Sigmoid colon (tissue), 7 donors: ENCODE measurements at places on chromosomes 2 and 18. TPM values are rescaled to one million over a fixed set of nuclear protein-coding genes. Genes with fewer than 3 reads are reported as not detected.
A peak's percentile ranks its signal among the peaks of the same experiment; 100 is the strongest.

The SETBP1 gene
- 1.2 TPM for polyA plus RNA-seq

The SERPINB10 gene
- not detected for polyA plus RNA-seq

DNA sequence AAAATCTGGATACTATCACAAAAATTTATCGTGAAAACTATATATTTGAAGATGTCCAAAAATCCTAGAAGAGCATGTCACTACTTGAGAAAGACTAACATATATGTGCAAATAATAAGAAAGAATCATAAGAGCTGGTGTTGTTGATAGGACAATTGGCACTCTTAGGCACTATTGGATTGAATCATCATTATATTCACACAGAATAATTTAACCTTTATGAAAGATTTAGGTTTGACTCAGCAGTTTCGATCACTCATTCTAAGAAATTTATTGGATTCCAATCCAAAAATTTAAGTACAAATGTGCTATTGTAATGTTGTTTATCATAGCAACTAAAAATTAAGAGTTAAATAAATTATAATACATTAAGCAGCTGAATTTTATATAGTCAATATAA, 503.6 kb downstream of the SPAG16 start:
- H3K36me3 ChIP-seq, result no peaks in the 10 kb centered on the region
- no peaks in the 10 kb centered on the region for H3K4me1 ChIP-seq
- H3K27me3 ChIP-seq, result no peaks in the 10 kb centered on the region
- H3K4me3 ChIP-seq, result no peak overlapping the region
- DNase-seq, result no peak

- no peaks in the 10 kb centered on the region for H3K36me3 ChIP-seq
- no peak overlapping the region for H3K4me3 ChIP-seq
- H3K27me3 ChIP-seq, result no peaks in the 10 kb centered on the region
- no peak overlapping the region for H3K27ac ChIP-seq
Measured at GRCh38 chr2:38690499-38691420, 24.8 kb downstream of the GALM start.

DNA sequence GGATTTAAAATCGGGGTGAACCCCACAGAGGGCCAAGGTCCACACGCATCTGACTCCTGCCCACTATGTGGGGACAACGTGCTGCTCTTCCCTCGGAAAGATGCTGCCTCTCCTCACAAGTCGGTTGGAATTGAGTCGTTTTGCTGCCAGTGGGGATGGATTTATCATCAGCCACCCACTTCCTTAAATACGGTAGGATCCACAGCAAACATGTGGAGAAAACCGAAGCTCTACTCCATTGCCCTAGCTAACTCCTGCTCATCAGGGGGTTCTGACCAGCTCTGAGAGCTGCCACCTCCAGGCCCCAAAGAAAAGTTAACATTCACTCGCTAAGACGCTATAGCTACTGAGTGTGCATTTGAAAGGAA, 80.9 kb downstream of the CHRNA1 start:
- H3K36me3 ChIP-seq, result no peaks in the 10 kb centered on the region
- H3K4me1 ChIP-seq, result peaks cover 40% of the 10 kb centered on the region
- H3K4me3 ChIP-seq, result peak overlapping the region; percentile 96
- no peaks in the 10 kb centered on the region for H3K27me3 ChIP-seq
- H3K27ac ChIP-seq, result peak overlapping the region; percentile 88

- DNase-seq, result no peak
- H3K27ac ChIP-seq, result no peak overlapping the region
- no peak overlapping the region for H3K4me3 ChIP-seq
- H3K27me3 ChIP-seq, result no peaks in the 10 kb centered on the region
Measured at GRCh38 chr18:35282353-35282752, 7.7 kb downstream of the ZSCAN30 start.

GRCh38 chr2:73937899-73938298, 11.2 kb downstream of the DGUOK start:
- no peaks in the 10 kb centered on the region for H3K36me3 ChIP-seq
- H3K27me3 ChIP-seq, result no peaks in the 10 kb centered on the region
- no peak overlapping the region for H3K4me3 ChIP-seq
- no peak overlapping the region for H3K27ac ChIP-seq

GRCh38 chr2:171018522-171018921, 89.5 kb downstream of the GORASP2 start:
- no peak overlapping the region for H3K27ac ChIP-seq
- no peak for DNase-seq

The RTP5 gene
- polyA plus RNA-seq, result not detected

The UBXN4 gene
- 23.4 TPM for polyA plus RNA-seq

DNA sequence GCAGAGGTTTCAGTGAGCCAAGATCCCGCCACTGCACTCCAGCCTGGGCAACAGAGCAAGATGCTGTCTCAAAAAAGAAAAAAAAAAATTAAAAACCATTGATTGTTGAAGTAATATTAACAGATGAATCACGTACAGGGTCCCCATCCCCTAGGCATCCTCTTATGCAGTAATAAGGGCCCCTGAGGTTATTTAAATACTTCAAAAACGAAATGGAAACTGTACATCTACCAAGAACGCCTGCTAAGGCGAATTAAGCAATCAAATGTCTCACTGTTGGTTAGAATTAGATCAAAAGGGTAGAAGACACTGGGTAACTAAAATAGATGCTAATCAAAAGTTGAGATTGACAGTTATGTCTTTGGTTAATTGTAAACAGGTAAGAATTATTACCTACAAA, 7.5 kb downstream of the TRABD2A start:
- peaks cover under 1% of the 10 kb centered on the region for H3K27me3 ChIP-seq
- H3K4me3 ChIP-seq, result no peak overlapping the region
- peak; percentile 25 for DNase-seq

DNA sequence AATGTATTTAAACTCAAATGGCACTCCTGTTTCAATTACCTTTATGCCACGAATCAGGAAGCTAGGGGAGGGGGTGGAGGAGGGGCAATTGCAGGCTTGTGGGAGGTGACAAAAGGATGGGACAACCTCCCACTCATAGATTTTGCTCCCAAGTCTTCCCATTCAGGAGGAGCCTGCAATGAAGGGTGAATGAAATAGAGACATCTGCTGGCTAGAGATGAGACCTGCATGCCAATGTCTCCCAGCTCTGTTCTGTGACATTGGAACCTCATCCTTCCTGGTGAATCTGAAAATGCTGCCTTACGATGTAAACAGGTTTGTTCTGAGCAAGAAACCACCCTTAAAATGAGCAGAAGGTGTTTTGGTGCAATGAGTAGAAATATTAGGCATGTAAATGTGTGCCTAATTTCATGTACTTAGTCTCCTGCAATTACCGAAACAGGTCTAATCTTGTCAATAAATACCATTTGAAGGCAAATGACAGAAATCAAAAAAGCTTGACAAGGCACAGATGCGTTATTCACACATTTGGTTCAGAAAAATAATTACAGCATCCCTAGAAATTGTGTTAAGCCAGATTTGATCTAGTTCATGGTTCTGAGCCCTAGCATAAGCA, 2.7 kb upstream of the PID1 start:
- H3K4me3 ChIP-seq, result no peak overlapping the region
- H3K27ac ChIP-seq, result peak overlapping the region; percentile 35
- H3K4me1 ChIP-seq, result peaks cover 12% of the 10 kb centered on the region
- no peaks in the 10 kb centered on the region for H3K36me3 ChIP-seq
- H3K27me3 ChIP-seq, result no peaks in the 10 kb centered on the region

DNA sequence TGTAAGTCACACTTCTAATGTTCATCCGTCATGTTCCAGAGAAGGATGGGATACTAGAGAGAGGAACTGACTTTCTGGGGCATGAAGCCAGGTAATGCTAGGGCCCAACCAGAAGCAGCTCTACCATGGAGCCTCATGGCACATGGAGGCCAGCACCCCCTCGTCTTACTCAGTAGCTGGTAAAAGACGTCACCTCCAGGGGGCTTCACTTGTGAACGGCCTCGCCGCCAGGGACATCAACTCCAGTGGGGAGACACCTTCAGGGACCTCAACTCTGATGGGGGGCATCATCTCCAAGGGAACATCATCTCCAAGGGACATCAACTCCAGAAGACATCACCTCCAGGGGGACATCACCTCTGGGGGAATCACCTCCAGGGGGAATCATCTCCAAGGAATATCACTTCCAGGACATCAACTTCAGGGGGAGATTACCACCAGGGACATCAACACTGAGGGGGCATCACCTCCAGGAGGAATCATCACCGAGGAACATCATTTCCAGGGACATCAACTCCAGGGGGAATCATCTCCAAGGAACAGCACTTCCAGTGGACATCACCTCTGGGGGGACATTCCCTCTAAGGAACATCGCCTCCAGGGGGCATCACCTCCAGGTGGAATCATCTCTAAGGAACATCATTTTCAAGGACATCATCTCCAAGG, 168.4 kb downstream of the NDUFA10 start:
- H3K27ac ChIP-seq, result no peak overlapping the region
- no peaks in the 10 kb centered on the region for H3K27me3 ChIP-seq
- no peaks in the 10 kb centered on the region for H3K4me1 ChIP-seq

GRCh38 chr2:200042944-200043343, 87.6 kb downstream of the MAIP1 start:
- no peak overlapping the region for H3K4me3 ChIP-seq
- no peaks in the 10 kb centered on the region for H3K36me3 ChIP-seq
- H3K4me1 ChIP-seq, result peaks cover 11% of the 10 kb centered on the region
- H3K27me3 ChIP-seq, result no peaks in the 10 kb centered on the region
- DNase-seq, result no peak
